ENCODE measurements at places on chromosomes 16 and 17.

DNA sequence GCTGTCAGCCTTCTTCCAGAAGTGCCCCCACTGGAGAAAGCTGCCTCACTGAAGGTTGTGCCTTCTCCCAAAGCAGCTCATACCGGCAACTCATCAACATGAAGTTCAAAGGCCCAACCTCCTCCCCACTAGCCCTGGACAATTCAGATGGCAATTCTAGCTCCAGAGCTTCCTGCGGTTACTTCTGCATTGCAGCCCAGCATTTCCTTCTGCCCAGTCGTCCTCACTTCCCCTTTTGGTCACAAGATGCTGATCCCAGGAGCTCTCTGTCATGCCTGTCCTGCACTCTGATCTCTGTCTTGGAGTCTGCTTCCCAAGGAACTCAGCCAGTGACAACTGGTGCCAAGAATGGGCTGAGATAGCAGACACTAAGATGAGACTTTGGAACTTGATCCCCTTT lies 178.2 kb upstream of the SOX9 start:
- no peak for DNase-seq

DNA sequence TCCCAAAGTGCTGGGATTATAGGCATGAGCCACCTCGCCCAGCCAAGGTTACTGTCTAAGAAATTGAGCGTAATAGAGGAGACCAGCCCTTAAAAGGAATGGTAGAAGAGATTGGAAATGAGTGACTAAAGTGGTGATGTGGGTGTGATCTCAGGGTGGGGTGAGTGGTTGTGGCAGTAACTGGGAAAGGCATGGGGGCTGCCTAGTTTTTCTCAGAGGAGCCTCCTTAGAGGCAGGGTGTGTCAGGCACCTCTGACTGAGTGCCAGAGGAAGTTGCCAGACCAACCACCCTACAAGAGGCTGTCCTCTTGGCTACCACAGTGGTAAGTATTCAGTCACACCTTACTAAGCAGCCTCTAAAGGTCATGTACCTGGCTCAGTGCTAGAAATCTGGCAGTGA lies 8.9 kb downstream of the DUS2 start:
- DNase-seq = no peak

GRCh38 chr17:81365148-81365600 lies 30.1 kb upstream of the BAHCC1 start:
- DNase-seq = no peak

- no peak for DNase-seq
Observed at GRCh38 chr17:68302666-68303065, 11.4 kb downstream of the ARSG start.

DNA sequence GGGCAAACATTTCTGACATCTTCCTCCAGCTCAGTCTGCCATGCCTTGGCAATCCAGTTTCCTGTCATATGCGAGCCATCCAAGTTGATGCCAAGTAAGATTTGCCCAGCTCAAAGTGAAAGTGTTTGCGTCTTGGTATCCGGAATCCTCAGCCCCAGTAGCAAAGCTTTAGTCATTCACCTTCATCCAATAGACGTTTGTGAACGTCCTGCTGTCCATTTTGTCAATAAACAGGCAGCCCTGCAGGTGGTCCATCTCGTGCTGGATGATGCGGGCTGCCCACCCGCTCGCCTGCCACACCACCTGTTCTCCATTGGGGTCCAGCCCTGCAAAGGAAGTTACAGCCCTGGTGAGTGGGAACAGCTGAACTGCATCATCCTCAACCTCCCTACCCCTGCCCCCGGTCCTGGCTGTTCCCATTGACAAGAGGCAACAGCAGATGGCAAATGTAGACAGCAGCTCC lies 1.5 kb downstream of the PDF start:
- no peak for DNase-seq

DNA sequence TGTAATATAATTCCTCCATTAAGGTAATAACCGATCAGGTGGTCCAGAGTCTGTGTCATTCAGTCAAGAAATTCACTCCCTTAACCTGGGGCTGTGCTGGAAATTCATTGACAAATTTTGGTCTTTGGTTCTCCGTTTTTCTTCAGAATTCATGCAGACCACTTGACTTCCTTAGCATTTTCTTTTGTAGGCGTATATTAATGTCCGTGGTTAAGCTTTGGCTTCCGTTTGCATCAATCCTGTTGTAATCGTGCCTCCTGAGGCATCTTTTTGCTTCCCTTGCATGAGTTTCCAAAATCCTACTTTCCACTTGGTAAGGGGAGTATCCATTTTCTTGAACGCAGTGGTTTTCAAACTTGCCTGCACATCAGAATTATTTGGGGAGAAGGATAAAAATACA lies 9.0 kb downstream of the LRRC37B start:
- DNase-seq = no peak

GRCh38 chr16:13351601-13352217 lies 450.3 kb downstream of the SHISA9 start:
- no peak for DNase-seq

GRCh38 chr17:55394357-55395021 lies 27.1 kb downstream of the MMD start:
- DNase-seq = no peak

DNA sequence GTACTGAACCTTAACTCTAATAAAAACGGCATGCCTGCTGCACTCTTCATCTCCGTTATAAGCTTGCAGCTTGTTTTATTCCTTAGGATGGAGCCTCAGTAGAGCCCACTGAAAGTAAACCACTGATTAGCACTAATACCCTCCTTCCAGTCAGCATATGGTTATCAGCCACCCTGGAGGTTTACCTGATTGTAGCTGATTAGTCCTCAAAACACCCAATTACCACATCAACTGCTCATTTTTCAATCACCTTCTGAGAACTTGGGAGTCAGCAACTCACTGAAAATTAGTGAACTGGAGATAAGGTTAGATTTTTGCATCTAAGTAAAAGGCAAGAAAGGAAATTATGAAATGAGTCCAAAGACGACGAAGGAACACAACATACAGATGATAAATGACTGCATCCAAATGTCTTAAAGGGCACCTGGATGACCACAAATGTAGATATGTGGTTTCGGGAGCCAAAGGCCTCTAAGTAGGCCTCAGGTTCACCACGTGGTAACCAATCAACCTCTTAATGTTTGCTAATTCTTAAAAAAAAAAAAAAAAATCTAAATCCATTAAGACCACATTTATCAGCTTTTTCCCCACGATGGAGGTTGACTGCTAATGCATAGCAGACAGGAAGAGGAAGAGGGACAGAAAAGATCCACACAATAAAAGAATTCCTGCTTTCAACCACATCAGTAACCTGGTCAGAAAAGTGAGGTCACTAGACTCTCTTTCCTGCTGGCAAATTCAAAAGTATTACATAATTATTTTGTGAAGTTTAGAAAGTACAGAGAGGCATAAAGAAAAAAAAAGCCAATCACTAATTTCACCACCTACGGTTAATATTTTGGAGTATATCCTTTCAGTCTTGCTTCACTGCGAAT lies 28.0 kb downstream of the DCUN1D3 start:
- no peak for DNase-seq

DNA sequence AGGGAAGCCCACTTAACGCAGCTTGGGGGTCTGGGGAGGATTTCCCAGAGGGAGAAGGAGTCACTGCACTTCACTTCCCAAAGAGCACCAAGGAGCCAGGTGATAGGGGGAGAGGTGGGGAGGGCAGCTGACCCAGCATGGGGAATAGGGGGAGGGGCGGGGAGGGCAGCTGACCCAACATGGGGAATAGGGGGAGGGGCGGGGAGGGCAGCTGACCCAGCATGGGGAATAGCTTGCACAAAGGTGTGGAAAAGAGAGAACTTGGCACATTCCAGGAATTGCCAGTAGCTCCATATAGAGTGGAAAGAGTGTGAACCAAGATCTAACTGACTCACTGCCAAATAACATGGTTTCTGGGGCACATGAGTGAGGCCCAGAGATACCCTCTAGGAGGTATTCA lies 110.3 kb downstream of the CCT6B start:
- no peak for DNase-seq

- no peak for DNase-seq
Observed at GRCh38 chr16:78390092-78390491, 290.6 kb downstream of the WWOX start.

GRCh38 chr16:16871196-16871595 lies 492.3 kb downstream of the NPIPA7 start:
- DNase-seq = no peak

Measured in activated naive CD8-positive, alpha-beta T cell treated with anti-CD3 and anti-CD28 coated beads for 36 hours (primary cell).